Activated CD4-positive, alpha-beta T cell treated with anti-CD3 and anti-CD28 coated beads, Interleukin-2, amount 50 U/mL, for 1 hour (primary cell): ENCODE measurements at places on chromosomes 5 and 9.

DNA sequence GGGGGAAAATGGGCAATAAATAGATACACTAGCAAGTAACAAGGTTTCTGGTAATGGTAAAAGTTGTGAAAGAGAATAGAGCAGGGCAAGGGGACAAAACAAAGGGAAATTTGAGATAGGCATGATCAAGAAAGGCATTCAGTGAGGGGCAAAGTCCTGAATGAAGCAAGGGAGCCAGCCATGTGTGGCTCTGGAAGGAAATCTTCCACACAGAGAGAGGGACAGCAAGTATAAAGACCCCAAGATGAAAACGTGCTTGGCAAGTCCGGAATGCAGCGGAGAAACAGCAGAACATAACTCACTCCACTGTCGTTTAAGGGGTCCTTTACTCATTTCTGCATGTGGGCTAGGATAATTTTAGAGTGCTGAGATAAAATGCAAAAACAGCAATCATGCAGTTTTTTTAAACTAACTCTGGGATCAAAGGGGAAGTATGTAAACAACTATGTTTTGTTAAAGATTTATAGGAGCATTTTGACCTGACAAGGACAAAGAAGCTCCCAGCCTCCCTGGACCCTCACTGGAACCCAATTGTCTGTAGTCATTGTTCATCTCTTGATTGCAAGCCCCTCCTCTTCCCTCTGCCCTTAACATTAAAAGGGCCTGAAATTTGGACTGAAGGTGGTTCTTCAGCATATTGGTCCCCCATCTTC lies 22.9 kb upstream of the AOPEP start:
- DNase-seq: no peak

DNA sequence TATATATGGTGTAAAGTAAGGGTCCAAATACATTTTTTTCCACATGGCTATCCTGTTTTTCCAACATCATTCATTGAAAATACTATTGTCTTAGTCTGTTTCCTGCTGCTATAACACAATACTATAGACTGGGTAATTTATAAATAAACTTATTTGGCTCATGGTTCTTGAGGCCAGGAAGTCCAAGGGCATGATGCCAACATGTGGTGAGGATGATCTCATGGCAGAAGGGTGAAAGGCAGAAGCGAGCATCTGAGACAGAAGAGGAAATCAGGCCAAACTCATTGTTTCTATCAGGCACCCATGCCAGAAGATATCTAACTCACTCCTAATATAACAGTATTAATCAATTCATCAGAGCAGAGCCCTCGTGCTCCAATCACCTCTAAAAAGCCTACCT lies 42.6 kb downstream of the ANKRD55 start:
- peak; percentile 26 for DNase-seq

DNA sequence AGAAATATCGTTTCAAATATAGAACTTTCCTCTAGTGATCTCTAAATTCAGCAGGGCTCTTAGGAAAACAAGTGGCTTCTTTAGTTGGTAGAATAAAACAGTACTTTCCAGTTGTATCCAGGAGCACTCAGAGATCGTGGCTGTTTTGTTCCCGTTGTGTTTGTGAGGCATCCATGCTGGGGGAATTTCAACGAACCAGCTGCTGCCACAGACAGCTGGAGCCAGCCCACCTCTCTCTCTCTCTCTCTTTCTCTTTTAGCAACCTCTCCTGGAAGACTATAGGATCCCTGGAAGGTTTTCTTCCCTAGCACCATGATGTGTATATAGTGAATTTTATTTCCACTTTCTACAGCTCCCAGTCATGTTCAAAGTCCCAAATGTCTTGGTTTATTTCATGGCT lies 1116.0 kb upstream of the SEMA6A start:
- no peak for DNase-seq

- no peak for DNase-seq
Measured at GRCh38 chr5:95235439-95235982, 49.4 kb downstream of the MCTP1 start.

GRCh38 chr5:138078006-138078643 lies 5.7 kb upstream of the WNT8A start:
- no peak for DNase-seq
